ENCODE measurements at places on chromosomes 3 and 15. TPM values are rescaled to one million over a fixed set of nuclear protein-coding genes. Genes with fewer than 3 reads are reported as not detected.

GOLGA6A gene
- polyA plus RNA-seq, result not detected

CCDC71 gene
- 21.5 TPM for polyA plus RNA-seq

SAMD7 gene
- not detected for polyA plus RNA-seq

GCNT3 gene
- polyA plus RNA-seq, result 0.26 TPM

DNA sequence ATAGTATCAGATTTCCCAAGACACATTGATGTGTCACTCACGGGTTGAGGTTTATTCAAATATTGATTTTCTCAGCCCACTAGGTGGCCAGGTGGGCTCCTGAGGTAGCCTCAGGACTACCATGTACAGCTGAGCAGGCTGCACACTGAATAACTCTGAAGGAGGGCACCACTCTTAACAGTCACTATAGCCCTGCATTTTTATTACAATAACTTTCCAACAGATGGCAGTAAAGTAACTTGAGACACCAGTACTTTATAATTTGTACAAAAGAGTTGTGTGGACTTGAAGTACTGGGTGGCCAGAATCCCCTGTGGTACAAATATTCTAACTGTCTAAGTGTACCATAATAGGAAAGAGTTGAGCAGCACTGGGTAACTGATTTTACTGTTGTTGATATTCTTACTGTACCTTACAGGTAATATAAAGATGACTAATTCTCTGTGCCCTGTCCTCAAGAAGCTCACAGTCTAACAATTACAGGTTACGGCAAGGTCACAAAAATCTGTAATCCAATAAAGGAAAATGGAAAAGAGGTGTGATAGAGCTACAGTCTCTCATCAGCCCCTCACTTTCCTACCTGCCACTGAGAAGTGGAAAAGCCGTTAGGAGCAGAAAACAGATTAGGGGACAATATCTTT, 76.0 kb downstream of the ETFA start:
- H3K36me3 ChIP-seq, result peaks cover 6% of the 10 kb centered on the region
- H3K27me3 ChIP-seq, result no peaks in the 10 kb centered on the region
- H3K4me3 ChIP-seq, result no peak overlapping the region
- no peak for DNase-seq

GRCh38 chr3:94374439-94375161, 311.7 kb downstream of the NSUN3 start:
- no peak overlapping the region for H3K27ac ChIP-seq
- H3K36me3 ChIP-seq, result no peaks in the 10 kb centered on the region
- no peak for DNase-seq
- no peaks in the 10 kb centered on the region for H3K27me3 ChIP-seq
- no peak overlapping the region for H3K4me3 ChIP-seq

- H3K27ac ChIP-seq, result no peak overlapping the region
- no peaks in the 10 kb centered on the region for H3K36me3 ChIP-seq
- no peaks in the 10 kb centered on the region for H3K27me3 ChIP-seq
Observed at GRCh38 chr15:29420188-29420587, 150.6 kb upstream of the NSMCE3 start.

DNA sequence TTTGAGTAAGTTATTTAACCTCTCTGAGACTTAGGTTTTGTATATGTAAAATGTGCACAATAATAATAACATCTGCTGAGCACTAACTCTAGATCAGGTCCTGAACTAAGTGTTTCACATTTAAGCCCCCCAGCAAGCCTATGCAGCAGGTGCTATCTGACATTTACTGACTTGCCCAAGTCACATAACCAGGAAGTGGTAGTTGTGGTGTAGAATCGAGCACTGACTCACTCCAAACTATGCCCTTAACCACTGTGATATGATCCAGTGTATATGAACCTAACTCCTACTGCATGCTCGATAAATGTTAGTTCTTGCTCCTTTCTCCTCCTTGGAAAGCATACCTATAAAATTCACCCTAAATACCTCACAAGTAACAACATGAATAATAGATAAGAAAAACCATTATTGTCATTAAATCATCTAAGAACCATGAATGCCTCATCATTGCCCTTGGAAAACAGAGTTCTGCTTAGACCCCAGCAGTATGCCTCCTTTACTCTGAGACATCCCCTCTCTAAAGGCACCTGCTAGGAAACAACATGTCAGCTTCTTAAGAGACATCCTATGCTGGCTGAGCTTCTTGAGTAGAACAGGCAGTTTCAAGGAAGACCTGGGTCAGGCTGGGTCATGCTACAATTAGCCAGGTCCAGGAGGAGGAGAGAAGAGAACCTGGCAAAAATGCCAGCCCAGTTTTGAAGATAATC, 3.0 kb upstream of the SHC4 start:
- H3K4me3 ChIP-seq, result no peak overlapping the region
- H3K27me3 ChIP-seq, result peaks cover 5% of the 10 kb centered on the region
- no peak for DNase-seq
- no peak overlapping the region for H3K27ac ChIP-seq

- no peak overlapping the region for H3K4me3 ChIP-seq
- H3K27ac ChIP-seq, result no peak overlapping the region
- no peaks in the 10 kb centered on the region for H3K4me1 ChIP-seq
- no peak for DNase-seq
Observed at GRCh38 chr3:107953722-107954121, 137.1 kb downstream of the CD47 start.

- H3K4me1 ChIP-seq, result peaks cover 4% of the 10 kb centered on the region
- H3K36me3 ChIP-seq, result no peaks in the 10 kb centered on the region
- no peak overlapping the region for H3K4me3 ChIP-seq
- no peak for DNase-seq
- no peaks in the 10 kb centered on the region for H3K27me3 ChIP-seq
- H3K27ac ChIP-seq, result no peak overlapping the region
Observed at GRCh38 chr15:57109005-57109404, 190.6 kb downstream of the TCF12 start.
